ENCODE measurements at places on chromosomes 16 and 17. TPM values are rescaled to one million over a fixed set of nuclear protein-coding genes. Genes with fewer than 3 reads are reported as not detected.

SOST gene
- 58.0 TPM for polyA plus RNA-seq

C16orf92 gene
- polyA plus RNA-seq, result not detected

PDE6G gene
- polyA plus RNA-seq, result 11.6 TPM

SPATA32 gene
- 0.16 TPM for polyA plus RNA-seq

ANKFN1 gene
- 0.42 TPM for polyA plus RNA-seq

USP31 gene
- 6.1 TPM for polyA plus RNA-seq

SCN4A gene
- 1.3 TPM for polyA plus RNA-seq

SLC16A11 gene
- 0.34 TPM for polyA plus RNA-seq

CNTNAP4 gene
- polyA plus RNA-seq, result 0.24 TPM

KCNAB3 gene
- 10.2 TPM for polyA plus RNA-seq

WBP2 gene
- 86.7 TPM for polyA plus RNA-seq

MINK1 gene
- 51.6 TPM for polyA plus RNA-seq

CFDP1 gene
- 221 TPM for polyA plus RNA-seq

PIRT gene
- not detected for polyA plus RNA-seq

TBC1D3H gene
- polyA plus RNA-seq, result not detected

KLHDC4 gene
- 24.2 TPM for polyA plus RNA-seq

MYO15A gene
- polyA plus RNA-seq, result 3.2 TPM

TGFB1I1 gene
- polyA plus RNA-seq, result 35.6 TPM

VTN gene
- 22.3 TPM for polyA plus RNA-seq

RDM1 gene
- polyA plus RNA-seq, result 2.6 TPM

TBC1D3K gene
- not detected for polyA plus RNA-seq

NEUROD2 gene
- polyA plus RNA-seq, result not detected

FAM83G gene
- polyA plus RNA-seq, result 5.9 TPM

EFNB3 gene
- 19.9 TPM for polyA plus RNA-seq

KCNJ16 gene
- polyA plus RNA-seq, result 161 TPM

HS3ST3A1 gene
- polyA plus RNA-seq, result 2.6 TPM

FNDC8 gene
- 0.39 TPM for polyA plus RNA-seq

CLEC3A gene
- not detected for polyA plus RNA-seq

TBC1D3 gene
- polyA plus RNA-seq, result not detected
